Calu3 (cell line): ENCODE measurements at places on chromosomes 12 and 14.

DNA sequence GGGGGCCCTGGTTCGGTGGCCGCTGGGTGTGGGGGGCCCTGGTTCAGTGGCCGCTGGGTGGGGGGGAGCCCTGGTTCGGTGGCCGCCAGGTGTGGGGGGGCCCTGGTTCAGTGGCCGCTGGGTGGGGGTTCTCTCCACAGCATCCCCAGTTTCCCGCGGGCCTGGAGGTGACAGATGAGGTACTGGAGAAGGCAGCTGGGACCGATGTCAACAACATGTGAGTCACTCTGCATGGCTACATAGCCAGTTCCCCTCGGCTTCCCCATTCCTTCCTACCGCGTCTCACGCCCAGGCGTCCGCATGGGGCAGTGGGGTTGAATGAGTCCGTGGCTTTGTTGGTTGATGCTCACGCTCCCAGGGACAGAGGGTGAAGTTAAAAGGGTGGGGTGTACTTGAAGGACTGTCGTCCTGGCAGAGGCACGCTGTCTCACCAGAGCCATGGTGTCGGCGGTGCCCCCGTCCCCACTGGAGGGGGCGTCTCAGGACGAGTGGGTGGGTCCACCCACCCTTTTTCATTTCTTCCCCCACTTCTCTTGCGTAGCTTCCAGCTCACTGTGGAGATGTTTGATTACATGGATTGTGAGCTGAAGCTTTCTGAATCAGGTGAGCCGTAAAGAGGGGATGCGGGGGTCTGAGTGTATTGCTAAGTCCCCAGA, 15.6 kb downstream of the HIP1R start:
- DNase-seq: no peak

DNA sequence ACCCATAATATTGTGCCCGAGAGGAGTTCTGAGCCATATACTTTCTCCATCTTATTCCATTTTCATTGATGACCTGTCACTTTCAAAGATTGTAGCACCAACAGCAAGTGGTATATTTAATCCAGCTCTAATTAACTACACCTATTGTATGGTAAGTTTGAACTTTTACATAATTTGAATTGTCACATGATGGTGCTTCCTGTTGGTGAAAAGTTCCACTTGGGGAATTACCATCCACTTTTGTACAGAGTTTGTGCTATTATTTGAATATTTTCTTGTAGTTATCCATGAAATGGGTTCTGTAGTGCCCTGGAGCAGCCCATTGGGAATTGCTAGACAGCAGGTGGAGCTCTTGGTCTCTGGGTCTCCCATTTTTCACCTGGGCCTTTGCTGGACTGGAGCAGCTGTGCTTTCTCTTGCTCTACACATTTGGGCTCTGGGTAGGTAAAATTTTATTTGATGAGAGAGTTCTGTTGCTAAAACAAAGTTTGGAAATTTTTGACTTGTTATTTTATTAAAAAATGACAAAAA, 3.0 kb downstream of the SMCO3 start:
- peak; percentile 57 for DNase-seq

GRCh38 chr14:71524320-71524982, 407.8 kb upstream of the RGS6 start:
- no peak for DNase-seq

GRCh38 chr12:49843411-49843810, 505 bp upstream of the BCDIN3D start:
- no peak for DNase-seq

DNA sequence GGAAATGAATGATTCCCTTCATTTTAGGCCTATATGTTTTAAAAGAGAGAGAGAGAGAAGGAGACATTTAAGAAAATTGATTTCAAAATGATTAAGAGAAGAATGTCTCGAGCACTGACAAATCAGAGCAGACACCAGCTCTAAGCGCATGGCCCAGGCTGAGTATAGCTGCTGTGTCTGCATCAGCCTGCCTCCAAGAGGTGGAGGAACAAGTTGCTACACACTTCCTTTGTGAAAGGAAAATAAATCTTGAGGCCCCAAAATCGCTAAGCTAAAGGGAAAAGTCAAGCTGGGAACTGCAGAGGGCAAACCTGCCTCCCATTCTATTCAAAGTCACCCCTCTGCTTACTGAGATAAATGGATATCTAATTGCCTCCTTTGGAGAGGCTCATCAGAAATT, 728.7 kb upstream of the TMEM132C start:
- no peak for DNase-seq

DNA sequence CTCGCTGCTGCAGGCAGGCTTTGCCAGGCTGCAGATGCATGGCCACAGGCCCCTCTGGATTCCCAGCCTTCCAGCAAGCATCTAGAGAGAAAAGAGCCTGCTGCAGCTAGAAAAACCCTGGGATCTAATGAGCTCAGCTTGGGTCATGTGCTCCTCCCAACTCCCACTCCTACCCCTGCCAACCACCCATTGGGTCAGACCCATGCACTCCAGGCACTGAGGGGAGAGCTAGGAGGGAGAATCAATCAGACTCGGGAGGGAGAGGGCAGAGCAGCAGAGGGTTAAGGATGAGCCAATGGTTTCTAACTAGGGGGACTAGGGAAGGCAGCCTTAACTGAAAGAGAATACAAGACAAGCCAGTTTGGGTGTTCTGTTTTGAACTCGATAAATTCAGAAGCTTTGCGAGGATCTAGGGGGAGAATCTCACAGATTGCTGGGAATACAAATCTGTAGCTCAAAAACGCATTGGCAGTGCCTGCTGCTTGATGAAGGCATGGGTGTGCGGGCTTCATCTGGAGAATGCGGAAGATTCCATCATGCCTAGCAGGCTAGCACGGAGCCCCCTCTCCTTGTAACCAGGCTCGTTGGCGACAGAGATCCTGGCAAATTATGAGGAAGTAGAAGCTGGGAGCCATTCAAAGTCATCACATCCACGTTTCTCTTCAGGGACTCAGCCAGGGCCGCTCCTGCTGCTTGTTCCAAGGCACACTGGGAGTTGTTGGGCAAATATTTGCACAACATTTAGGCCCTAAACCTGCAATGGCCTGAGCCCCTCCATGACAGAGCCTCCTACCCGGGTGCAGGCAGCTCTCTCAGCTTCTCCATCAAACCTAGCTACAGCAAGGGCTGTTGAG, 56.4 kb downstream of the VCPKMT start:
- no peak for DNase-seq

DNA sequence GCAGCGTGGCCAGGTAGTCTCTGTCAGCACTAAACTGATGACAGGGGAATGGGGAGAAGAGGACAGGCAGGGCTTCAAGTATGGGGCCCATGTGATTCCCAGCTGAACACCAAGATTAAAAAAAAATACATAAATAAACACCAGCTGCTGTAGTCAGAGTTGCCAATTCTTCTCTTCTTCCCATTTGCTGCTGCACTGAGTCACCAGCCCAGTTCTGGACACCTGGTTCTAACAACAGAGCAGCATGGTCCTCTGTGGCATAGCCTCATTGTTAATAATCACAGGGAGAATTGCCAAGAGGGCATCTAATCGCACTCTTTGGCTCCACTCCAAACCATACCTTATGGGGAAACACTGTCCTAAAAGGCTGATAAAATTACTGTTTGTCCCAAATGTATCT, 15.1 kb downstream of the PPM1H start:
- DNase-seq: peak; percentile 56

- DNase-seq: no peak
Observed at GRCh38 chr12:117063162-117063911, 35.9 kb downstream of the TESC start.

DNA sequence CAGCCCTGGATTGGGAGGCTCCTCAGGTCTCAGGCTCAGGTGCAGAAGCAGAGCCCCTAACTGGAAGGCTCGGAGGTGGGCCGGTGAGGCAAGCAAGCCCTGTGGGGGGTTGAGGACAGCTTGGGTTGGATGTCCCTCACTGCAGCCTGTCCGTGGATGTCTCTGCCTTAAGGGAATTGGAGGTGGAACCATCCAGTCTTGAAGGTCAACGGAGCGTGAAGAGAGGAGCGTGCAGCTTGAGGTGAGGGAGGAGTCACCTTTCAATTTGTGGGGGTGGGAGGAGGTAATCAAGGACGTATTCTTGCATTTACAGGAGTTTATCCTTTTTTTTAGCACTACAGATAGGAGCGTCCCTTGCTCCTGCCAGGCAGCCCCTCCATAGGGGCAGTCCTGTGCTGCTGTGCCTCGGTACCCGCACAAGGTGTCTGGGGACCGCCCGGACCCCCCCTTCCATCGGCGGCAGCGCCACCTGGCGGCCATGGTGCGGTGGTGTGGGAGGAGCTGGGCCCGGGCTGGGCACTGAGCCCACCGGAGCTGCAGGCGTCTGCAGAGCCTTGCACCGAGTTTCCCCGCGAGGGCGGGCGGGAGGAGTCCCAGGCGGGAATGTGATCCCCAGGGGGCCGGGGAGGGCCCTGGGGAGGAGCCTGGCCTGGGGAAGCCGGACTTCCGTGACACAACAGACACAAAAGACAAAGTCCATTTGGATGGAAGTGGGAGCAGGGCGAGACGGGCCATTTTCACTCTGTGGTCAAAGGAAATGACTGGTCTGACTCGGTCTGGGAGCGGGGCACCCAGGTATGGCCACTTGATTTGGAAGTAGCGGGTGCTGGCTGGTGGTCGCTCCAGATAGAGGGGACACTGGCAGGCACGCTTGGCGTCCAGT, 864 bp downstream of the DNAJC22 start:
- peak; percentile 89 for DNase-seq

DNA sequence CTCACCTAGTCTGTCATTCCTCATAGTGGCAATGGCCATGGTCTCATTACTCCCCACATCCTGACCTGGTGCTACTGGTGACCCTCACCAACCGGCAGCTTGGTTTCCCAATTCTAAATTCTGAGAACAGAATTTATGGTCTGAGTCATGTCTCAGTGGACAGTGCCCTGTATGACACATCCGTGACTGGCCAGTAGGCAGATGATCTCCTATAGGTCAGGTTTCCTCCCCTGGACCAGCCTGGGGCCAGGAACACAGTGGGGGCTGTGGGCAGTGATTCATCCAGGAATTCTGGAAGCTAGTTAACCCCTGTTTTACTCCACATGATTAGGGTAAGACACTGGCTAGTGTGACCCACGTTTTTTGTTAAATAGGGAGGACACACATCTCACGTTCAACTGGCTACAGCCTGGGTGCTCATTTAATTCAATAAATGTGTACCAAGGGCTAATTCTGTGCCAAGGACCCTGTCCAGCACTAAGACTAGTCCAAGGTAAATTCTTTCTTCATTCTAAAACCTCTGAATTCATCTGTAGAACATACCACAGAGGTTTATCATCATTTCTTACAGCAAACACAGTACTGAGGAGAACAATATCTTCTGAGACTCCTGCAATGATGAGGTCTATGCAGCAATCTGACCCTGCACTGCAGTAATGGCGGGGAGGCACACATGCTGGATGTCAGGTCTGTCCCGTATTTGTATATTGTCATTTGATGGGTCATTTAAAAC, 249.6 kb upstream of the TBX3 start:
- DNase-seq: no peak

DNA sequence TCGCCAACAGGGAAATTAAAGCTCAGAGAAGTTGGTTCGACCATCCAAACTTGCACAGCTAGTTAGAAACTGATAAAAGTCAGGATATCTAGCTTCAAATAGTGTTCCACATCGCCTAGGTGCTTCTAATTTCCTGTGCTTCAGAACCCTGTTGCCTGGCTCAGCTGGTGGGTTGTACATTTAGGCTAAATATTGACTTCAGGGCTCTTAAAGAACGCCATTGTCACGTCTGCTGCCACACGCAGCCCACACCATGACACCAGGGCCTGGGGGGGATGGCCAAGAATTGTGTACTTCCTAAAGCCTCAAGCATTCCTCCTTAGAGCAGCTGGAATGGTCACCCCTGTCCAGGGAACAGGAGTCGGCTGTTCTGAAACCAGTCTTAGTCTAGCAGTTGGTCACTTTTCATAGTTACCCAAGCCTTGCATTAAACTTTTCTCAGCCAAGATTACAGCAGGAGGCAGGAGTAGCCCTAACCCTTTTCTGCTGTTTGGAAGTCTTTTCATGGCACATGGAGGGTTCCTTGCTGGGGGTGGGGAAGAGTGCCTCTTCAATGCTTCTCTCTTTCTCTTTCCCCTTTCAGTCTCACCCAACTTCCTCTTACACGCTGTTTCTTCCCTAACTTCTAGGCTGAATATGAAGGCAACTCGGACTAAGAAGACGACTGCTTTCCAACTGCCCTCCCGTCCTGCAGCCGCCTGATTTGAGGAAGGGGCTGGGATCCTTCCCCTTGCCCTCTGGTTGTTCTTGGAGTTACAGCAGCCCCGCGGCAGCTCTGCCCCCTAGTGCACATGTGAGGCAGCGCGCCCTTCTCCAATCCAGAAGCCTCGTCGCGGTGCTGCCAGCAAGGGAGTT, 17.1 kb downstream of the FOS start:
- peak; percentile 83 for DNase-seq

DNA sequence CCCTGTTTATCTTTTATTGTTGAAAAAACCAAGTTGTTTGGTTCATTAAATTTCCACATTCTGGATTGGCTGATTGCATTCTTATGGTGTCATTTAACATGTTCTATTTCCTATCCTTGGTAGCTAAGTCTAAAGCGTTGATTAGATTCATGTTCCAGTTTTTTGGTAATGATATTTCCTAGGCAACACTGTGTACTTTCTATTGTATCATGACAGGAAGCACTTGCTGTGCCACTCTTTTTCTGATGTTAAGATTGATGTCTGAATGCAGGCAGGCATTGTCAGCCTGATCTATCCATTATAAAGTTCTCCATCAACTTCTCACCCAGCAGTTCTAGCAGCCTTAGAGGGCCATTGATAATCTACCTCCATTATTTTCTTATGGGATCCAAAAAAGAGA, 91.1 kb upstream of the ARID2 start:
- DNase-seq: no peak

- DNase-seq: no peak
Observed at GRCh38 chr12:54420766-54421144, 1.7 kb upstream of the ITGA5 start.

- DNase-seq: no peak
Observed at GRCh38 chr12:25311506-25311905, 60.8 kb upstream of the KRAS start.

- no peak for DNase-seq
Observed at GRCh38 chr12:117365049-117365616, 3.7 kb upstream of the NOS1 start.
